ENCODE measurements at places on chromosomes 12 and 14.
A peak's percentile ranks its signal among the peaks of the same experiment; 100 is the strongest.

- no peak for DNase-seq
These were observed 146.5 kb downstream of the KIF26A start for GRCh38 chr14:104284636-104285507.

DNA sequence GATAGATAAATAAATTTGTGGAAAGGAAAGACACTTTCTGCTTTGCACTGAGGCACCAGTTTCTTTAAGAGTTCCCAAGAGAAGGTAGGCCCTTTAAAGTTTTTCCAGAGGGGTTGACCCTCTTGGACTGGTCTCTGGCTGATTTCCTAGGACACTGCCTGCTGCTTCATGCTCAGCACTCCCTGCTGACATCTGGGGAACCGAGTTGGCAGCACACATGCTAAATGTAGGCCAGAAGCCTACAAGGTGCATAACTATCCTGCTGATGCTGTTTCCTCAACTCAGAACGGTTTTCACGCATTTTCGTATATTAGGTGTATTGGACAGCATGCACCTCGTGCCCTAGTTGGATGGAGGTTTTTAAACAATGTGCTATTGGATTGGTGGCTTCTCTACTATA lies 887.2 kb upstream of the SEL1L start:
- no peak for DNase-seq

GRCh38 chr12:49028666-49029275 lies 10.2 kb upstream of the PRKAG1 start:
- no peak for DNase-seq

DNA sequence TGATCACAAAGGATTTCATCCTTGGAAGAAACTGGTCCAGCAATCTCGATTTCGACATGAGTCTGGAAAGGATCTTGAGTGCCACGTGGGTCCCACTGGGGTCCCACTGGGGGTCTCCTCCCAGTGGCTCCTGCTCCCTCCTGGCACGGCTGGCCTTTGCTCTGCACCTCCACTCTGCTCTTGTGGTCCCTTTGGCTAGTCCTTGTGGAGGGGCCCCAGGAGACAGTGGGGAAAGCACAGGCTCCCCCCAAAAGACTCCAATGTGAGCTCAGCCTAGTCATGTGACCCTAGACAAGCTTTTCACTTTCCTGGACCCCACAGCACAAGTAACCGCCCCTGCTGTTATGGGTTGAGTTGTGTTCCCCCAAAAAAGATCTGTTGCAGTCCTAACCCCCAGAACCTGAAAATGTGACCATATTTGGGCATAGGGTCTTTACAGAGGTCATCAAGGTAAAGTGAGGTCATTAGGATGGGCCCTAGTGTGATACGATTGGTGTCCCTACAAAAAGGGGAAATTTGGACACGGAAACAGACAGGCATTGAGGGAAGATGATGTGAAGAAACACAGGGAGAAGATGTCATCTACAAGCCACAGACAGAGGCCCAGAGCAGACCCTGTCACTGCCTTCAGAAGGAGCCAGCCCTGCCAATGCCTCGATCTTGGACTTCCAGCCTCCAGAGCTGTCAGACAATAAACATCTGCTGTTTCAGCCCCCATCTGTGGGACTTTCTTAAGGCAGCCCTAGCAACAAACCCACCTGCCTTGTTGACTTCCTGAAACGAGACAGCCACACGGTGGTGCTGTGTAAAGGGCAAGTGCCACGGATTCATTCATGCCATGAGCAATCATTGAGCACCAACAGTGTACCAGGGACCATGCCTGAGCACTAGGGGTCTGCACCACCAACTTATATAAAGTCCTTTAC lies 23.8 kb upstream of the PPP2R5C start:
- no peak for DNase-seq

DNA sequence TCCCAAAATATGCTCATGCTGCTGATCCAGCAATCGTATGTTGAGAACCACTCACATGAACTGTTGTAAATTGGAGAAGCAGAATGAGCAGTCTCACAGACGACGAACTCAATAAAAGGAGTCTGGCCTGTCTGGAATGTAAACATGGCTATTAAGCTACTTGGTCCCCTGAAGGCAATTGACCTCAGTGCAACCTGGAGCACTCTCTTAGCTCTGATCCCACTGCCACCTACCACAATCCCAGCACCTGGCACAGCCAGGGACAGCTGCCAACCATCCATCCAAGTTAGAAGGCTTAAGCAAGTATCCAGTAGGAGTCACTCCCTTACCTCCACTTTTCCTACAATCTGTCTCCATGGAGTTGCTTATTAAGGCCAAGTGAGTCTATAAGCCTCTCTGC lies 406.9 kb upstream of the CLEC14A start:
- peak; percentile 7 for DNase-seq

GRCh38 chr12:102690253-102690652 lies 209.9 kb upstream of the IGF1 start:
- no peak for DNase-seq

DNA sequence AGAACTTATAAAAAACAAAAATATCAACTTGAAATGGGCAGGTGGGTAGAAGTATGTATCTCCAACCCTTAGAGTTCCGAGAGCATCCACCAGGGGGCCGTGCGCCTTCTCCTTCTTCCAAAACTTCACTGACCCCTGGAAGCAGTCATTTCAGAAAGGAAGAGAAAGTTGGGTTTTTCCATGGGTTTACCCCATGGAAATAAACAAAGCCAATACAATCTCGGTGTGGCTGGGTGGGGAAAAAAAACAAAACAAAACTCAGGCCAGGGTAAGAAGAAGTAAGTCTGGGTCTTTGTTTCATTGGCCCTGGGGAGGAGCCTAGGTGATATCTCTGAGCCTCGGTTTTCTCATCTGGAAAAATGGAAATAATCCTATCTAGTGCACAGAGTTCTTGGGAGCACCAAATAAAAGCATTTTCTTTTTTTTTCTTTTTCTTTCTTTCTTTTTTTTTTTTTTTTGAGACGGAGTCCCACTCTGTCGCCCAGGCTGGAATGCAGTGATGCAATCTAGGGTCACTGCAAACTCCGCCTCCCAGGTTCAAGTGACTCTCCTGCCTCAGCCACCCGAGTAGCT lies 33.6 kb upstream of the HNF1A start:
- DNase-seq: peak; percentile 48

- DNase-seq: no peak
These were observed 93.3 kb downstream of the ATP23 start for GRCh38 chr12:58034712-58035111.
